Upper lobe of left lung (tissue), 6 donors: ENCODE measurements at places on chromosomes 16 and 17. TPM values are rescaled to one million over a fixed set of nuclear protein-coding genes. Genes with fewer than 3 reads are reported as not detected.

DNA sequence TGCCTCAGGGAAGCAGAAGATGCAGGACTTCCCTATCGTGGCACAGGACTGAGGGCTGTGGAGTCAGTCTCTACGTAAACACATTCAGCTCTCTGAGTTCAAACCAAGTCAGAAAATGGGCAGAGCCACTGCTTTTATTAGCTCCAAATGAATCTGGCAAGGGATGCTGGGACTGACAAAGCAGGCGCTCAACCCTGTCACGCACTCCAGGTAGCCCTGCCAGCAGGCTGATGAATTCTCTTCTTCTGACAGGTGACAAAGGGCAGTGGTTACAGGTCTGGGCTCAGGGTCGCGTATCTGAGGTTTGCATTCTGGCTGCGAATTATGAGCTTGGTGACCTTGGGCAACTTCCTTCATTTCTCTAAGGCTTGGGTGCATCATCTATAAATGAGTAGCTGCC lies 9.4 kb downstream of the RPH3AL start:
- no peak for DNase-seq

DNA sequence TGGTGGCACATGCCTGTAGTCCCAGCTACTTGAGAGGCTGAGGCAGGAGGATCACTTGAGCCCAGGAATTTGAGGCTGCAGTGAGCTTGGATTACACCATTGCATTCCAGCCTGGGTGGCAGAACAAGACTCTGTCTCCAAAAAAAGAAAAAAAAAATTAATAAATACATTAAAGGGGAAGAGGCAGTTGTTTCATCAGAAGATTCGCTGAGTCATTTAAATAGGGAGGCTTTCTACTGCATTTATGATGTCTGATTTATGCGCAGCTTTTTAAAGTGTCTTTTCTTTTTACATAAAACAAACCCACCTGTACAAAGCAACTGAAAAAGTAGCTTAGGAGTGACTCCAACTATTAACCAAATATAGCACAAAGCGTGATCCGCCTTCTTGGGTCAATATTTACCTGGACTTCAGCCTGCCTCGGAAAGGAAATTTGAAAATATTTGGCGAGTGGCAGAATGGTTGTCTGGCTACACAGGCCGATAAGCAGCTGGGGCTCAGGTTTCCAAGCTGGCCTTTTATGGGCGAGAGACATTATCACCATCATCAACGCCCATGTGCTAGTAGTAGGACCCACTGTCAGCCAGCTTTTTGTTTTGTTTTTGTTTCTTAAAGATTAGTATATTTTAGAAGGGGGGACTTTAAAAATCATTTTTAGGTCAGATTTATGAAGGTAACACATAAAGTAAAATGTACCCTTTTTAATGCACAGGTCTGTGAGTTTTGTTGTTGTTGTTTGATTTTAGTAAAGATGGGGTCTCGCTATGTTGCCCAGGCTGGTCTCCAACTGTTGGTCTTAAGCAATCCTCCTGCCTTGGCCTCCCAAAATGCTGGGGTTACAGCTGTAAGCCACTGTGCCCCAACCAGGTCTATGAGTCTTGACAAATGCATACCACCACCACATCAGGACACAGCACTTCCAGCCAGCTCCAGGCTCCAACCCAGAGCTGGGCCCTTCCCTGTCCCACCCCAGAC lies 42.5 kb upstream of the RASD1 start:
- DNase-seq = peak; percentile 79

Gene C16orf92
- not detected for total RNA-seq

Gene KRTAP9-2
- total RNA-seq = not detected

DNA sequence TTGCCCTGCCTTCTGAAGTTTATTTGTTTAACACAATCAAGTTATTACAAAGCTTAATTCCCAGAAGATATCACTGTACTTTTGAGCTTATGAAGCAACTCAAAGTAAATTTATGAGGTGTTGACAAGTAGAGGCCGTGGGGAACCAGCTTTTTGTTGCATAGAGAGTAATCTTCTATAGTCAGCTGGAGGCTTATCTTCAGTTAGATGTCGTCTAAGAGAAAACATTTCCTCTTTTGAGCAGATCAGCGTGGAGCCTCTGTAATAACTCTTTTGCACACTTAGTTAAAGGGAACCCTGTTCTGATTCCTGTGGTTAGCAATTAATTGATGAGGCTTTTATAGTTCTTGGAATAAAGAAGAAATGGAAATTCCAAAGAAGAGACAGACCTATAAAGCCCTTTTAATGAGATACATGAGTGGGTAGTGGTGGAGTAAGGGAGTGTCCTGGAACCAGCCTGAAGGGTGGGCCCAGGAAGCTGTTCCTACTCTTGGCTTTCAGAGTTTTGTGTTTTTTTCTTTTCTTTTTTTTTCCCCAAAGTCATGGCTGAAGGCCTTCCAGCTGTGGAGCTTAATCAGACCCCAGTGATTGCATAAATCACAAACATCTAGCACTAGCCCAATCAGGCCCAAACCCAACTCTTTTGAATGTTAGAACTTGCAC lies 28.9 kb upstream of the MAP3K14 start:
- DNase-seq = no peak

DNA sequence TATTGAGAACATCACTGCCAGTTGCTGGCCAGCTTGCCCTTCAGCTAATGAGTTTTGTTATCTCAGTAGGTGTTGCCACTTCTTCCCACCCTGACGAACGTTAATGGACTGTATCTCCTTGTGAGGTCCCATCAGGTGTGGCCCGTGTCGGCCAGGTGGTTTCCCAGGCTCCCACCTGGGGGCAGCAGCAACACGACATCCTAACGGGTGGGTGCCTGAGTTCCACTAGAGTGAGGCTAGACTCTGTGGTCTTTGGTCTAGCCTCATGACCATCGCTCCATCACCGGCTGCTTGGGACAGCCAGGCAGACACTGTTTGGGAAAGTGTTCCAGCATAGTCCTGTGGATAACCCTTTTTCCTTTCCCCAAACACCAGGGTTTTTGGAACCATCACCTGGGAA lies 45.6 kb upstream of the LCMT1 start:
- no peak for DNase-seq

Gene KRT33B
- total RNA-seq = not detected
